Stimulated activated CD8-positive, alpha-beta memory T cell treated with anti-CD3 and anti-CD28 coated beads, Interleukin-15, amount 100 ng/mL, for 24 hours (primary cell): ENCODE measurements at places on chromosomes 6 and 20.

GRCh38 chr20:62742979-62743776 is 34.5 kb downstream of the NTSR1 start:
- DNase-seq = no peak

DNA sequence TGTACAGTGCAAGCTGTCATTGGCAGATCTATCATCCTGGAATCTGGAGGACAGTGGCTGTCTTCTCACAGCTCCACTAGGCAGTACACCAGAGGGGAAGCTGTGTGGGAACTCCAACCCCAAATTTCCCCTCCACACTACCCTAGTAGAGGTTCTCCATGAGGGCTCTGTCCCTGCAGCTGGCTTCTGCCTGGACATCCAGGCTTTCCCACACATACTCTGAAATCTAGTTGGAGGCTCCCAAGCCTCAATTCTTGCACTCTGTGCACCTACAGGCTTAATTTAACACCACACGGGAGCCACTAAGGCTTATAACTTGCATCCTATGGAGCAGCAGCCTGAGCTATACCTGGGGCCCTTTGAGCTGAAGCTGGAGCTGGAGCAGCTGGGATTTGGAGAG is 43.0 kb upstream of the TRIM39 start:
- no peak for DNase-seq

DNA sequence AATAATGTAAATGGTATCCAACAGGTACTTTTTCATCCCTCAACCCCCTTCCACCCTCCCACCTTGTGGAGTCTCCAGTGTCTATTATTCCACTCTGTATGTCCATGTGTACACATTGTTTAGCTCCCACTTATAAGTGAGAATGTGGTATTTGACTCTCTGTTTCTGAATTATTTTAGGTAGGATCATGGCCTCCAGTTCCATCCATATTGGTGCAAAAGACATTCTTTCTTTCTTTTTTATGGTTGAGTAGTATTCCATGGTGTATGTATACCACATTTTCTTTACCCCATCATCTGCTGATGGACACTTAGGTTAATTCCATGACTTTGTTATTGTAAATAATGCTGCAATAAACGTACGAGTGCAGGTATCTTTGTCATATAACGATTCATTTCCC is 58.2 kb upstream of the PRND start:
- no peak for DNase-seq

- no peak for DNase-seq
These were observed 91.9 kb downstream of the FOXF2 start for GRCh38 chr6:1481286-1481685.

GRCh38 chr6:139544701-139545057 is 170.2 kb upstream of the CITED2 start:
- DNase-seq = no peak

DNA sequence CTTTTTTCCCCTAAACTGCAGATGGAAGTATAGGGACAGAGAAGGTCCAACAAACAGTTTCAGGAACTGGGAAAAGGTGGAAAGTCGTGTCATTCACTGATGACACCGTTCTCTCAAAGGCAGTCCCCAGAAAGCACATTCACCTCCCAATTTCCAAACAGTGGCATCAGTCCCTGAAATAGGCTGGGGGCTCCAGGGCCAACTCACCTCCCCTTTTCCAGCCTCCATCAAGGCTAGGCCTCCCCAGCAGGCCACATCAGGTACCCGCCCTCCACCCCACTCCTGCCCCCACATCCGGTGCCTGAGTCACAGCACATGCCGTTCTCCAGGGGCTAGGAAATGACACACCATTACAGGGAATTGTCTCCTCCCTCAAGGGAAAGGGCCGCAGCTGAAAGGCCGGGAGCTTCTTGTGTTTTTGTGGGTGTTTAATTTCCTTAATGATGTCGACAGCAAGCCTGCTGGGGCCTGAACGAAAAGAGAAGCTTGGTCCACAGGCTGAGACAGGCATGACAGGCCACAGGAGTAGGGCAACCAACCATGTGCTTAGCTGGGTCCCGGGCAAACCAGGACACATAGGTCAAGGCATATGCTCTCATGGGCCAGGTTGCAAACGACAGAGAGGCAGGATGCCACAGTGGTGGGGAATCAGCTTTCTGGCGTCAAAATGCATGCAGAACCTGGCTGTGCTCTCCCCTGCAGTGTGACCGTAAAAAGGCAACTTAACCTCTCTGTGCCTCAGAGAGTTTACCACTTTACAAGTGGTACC is 39.2 kb downstream of the ZMYND8 start:
- DNase-seq = peak; percentile 7

GRCh38 chr6:96186516-96187195 is 170.9 kb downstream of the FUT9 start:
- no peak for DNase-seq

- DNase-seq = no peak
These were observed 28.3 kb downstream of the SAYSD1 start for GRCh38 chr6:39086711-39087110.

DNA sequence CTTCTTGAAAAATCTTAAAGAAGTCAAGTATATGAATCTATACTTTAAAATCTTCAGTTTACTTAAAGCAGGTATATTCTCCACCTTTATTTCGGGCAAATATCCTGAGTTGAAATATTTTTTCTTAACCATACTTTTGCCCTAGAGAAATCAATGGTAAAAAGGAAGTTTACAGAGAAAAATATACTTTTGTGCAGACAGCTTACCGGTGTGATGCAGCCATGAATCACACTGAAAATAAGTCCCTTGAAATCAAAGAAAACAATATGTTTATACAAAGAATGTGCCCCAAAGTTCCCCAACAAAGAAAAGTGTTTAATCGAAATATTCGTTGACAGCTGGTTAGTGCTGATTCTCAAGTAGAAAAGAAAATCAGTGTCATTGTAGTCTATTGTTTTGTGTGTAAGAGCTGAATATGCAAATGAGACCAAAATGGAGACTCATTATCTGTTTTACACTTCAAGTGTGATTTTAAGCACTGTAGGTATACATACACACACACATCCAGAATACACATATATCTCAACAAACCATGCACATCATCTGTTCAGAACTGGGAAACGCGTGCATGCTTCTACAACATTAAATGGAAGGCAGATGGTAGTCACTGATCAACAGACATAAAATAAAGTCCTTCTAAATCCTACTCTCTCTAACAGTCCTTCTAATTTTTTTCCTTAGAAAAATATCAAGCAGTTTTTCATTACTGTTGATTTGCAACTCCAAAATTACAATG is 73.3 kb downstream of the BTBD9 start:
- DNase-seq = no peak

DNA sequence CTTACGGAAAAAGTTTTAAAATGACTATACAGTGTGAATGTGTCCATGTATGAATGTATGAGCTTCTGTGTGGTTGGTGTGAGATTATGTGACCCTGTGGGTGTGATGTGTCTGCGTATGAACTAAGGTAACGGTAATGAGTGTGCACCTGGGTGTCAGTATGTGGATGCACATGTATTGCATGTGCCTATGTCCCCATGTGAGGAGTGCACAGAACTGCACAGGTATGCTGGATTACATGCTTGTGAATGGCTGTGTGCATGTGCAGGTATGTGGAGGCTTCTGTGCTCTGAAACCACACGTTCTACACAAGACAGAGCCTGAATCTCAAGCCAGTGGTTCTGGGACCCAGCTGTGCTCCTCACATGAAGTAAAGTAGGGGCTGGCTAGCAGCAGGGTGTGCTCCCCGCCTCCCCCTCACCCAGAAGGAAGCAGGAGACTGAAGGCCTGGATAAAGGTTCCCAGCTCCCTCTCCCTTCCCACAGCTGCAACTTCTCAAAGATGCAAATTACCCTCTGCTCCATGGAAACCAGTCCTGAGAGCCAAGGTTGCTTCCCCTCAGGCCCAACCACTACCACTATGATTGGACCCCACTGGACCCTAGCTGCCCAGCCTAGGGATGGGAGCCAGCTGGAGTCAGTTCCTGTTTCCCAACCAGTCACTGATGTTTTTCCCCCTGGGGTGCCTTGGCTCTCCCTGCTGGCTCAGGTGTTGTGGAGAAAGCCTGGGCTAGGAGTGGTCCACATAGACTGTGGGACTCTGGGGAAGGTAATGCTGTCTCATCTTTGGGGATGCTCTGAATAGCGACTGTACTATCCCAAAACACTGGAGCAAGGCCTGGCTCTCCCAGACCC is 24.8 kb upstream of the SPDEF start:
- no peak for DNase-seq

- DNase-seq = no peak
These were observed 2.9 kb downstream of the SPAG4 start for GRCh38 chr20:35618263-35619131.

GRCh38 chr6:104788400-104788799 is 71.3 kb downstream of the HACE1 start:
- DNase-seq = no peak

GRCh38 chr6:131197716-131198115 is 62.4 kb downstream of the AKAP7 start:
- DNase-seq = no peak

GRCh38 chr6:74742793-74743508 is 462.9 kb downstream of the COL12A1 start:
- DNase-seq = no peak

DNA sequence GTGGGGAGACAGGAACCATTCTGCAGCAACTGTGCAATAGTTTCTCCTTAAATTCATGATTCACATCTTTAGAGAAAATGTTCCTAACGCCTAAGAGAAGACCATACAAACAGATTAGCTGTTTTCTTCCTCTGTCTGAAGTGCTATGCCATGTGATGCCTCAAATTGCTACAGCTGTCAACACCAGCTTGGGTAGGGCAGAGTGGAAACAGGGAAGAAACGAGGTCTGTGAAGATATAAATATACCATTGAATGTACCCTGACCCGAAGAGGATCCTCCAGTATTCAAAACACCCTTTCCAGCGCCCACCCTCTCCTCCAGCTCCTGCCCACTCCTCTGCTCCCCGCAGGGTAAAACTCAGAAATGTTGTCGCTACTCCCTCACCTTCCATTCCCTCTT is 40.3 kb upstream of the PRND start:
- no peak for DNase-seq

GRCh38 chr6:30834646-30835045 is 49.7 kb upstream of the DDR1 start:
- DNase-seq = no peak

DNA sequence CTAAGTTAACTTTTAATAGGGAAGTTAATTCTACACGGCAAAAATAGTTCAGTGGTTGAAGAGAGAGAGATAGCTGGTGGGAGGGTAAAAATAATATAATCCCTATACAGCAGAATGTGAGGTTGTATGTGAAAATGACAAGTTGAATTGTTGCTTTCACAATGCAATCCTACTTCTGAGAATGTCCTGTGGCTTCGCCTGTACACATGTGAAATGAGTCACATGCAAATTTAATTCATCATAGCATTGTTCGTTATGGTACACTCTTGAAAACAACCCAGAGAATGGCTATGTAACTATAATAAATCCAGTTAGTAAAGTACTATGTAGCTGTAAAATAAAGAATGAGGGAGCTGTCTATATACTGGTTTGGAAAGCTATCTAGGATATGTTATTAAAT is 46.0 kb upstream of the HINT3 start:
- DNase-seq = no peak

DNA sequence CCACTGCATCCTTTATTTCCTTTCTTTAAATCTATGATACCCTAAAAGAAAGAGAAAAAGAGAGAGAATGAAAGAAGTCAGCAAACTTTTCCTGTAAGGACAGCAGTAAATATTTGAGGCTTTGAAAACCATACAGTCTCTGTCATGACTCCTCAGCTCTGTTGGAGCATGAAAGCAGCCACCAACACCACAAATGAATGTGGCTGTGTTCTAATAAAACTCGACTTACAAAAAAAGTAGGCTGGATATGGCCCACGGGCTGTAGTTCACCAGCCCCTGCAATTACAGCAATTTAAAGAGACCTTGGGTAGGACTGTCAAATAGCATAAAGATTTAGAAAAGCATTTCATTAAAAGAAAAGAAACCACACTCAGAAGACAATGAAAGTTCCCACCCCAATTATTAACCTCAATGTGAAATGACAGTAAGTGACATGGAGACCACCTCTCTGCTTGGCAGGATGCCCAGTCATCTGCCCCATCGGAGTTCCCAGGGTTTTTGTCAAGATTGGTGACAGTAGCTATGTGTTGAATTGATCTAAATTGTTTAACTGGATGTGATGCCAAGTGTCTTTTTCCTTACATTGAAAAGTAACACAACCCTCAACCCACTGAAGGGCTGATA is 50.9 kb downstream of the TNFRSF21 start:
- DNase-seq = no peak

DNA sequence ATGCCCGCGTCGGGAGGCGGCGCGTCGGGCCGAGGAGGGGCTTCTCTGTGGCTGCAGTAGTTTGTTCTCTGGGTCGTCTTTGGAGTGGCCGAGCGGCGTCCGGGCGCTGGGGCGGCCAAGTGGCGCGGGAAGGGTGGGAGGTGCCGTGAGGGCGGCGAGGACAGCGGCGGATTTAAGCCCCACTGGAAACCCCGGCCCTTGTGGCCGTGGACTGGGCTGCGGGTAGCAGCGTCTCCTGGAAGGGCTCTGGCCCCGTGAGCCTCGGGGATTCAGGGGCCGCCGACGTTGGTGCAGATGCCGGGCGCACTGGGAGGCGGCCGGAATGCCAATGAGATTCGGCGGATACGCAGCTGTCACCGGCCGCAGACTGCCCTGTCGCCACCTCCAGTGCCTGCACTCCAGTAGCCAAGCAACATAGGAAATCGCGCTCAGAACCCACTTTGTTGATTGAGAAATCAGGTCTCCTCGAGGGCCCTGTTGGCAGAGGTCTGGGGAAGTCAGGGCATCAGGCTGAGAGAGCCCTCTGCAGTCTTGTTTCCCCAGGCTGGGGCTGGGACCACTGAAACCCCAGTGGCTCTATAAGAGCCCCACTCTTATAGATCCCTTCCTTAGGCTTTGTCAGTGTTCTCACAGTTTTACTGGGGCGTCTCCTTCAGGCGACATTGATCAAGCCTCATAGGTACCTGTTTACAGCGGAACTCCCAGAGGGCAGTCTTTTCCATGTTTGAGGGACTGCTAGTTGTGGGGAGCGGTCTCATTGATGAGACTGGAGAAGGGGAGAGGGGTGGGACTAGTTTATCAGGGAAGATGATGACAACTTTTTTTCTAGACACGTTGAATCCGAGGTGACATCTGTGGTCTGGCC is 642 bp downstream of the GZF1 start:
- DNase-seq = no peak

GRCh38 chr6:41732591-41733359 is 2.6 kb downstream of the TFEB start:
- DNase-seq = no peak

GRCh38 chr6:12916006-12916405 is 199.4 kb downstream of the PHACTR1 start:
- DNase-seq = no peak

DNA sequence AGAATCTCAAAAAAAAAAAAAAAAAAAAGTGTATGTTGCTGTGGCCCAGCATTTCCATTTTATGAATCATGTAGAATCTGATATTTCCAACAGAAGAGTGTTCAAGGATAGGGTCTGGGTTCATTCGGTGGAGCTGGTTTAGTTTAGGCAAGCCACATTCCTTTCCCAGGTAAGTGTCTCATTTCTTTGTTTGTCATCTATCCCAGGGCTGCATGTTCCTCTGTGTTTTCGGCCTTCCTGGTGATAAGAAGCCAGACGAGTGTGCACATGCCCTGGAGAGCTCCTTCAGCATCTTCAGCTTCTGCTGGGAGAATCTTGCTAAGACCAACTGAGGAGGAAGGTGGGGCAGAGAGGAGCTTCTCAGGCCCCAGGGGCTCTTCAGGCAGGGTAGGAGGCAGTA is 38.2 kb downstream of the NFYA start:
- no peak for DNase-seq
